ENCODE measurements at places on chromosomes 5 and 9.

DNA sequence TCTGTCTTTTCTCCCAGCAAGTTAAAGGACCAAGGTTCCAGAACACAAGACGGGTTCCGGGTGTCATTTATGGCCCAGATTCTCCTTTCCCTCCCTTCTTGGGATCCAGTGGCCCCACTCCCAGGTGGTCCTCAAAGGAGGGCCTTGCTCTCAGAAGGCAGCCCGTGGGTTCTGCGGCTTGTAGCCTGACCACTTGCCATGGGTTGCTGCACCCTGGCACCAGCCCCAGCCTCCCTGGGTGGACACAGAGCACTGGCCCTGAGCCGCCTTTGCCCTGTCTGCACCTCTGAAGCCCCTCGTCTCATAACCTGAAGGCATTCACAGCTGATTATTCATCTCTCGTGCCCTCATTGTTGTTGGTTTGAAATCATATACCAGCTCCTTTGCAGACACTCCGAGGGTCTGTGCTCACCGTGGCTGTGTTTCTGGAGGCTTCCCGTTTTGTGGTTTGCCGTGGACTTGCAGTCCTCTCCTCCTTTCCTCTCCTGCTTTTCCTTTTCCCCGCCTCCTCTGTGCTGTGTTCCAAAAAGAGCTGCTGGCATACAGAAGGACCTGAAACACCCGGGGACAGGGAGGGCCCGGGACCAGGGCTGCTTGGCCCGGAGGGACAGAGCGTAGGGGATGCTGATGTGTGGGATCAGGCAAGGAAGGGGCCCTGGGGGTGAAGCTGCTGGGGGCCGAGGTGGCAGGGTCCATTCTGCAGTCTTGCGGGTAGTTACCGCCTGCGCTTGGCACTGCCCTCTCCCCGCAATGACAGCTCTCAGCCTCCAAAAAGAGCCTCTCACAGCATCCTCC, 49.5 kb upstream of the FCN2 start:
- no peak for DNase-seq

- DNase-seq: no peak
Observed at GRCh38 chr9:95226921-95227320, 90.6 kb downstream of the FANCC start.

DNA sequence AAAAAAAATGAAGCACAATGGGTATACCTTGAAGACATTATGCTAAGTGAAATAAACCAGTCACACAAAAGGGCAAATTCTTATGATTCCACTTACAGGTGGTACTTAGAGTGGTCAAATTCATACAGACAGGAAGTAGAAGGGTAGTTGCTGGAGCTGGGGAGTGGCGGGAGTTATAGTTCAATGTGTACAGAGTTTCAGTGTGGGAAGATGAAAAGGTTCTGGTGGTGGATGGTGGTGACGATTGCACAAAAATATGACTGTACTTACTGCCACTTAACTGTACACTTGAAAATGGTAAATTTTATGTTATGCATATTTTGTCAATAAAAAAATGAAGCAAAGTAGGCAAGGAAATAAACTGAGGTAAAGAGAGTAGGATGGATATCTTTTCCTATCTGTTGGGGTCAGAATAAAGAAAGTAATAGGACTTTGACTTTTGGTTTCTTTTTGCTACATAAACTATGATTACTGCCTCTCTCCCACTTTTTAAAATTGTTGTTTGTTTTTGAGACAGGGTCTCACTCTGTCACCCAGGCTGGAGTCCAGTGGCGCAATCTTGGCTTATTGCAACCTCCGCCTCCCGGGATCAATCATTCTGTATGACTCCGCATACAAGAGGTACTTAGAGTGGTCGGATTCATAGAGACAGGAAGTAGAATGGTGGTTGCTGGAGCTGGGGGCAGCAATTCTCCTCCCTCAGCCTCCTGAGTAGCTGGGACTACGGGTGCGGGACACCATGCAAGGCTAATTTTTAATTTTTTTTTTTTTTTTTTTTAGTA, 4.0 kb upstream of the PSAT1 start:
- no peak for DNase-seq

DNA sequence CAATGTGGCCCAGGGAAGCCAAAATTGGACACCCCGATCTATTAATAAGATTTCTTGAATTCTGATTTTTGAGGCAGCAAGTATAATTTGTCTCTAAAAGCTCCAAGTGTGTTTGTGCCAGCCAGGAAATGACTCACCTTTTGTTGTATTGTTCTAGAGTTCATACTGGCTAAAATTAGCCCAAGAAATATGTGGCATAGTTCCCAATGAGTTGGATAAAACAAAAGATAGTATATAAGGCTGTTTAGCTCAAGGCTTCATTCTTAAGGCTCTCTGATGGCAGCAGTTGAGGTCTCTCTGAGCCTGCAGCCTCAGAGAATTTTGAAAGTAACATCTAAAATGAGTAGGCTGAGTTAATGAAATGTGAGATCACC, 21.6 kb downstream of the HMGXB3 start:
- DNase-seq: no peak

- DNase-seq: no peak
Observed at GRCh38 chr9:114433720-114434255, 46.0 kb upstream of the AKNA start.

DNA sequence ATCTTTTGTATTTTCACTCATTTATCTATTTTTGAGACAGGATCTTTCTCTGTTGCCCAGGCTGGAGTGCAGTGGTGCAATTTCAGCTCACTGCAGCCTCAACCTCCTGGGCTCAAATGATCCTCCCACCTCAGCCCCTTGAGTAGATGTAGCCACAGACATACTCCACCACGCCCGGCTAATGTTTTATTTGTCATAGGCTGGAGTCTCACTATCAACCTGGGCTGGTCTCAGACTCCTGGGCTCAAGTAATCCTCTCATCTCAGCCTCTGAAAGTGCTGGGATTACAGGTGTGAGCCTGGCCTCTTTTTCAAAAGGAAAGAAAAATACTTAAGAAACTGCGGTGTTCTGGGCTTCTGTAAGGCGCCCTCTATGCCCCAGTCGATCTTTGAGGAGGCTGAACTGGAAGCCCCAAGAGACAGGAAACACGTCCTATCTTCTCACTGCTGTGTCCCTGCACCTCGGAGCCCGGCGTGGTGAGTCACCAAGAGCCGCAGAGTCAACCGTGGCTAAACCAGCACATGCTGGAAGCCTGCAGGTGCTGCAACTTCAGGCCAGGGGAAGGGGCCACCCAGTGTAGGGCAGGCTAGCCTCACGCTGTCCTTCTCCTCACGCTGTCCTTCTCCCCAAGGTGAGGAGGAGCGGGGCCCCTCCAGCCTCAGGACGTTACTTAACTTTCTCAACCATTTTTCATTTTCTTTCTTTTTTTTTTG, 15.2 kb upstream of the LHX3 start:
- DNase-seq: no peak

- DNase-seq: no peak
Observed at GRCh38 chr5:6587171-6587570, 45.7 kb downstream of the NSUN2 start.

DNA sequence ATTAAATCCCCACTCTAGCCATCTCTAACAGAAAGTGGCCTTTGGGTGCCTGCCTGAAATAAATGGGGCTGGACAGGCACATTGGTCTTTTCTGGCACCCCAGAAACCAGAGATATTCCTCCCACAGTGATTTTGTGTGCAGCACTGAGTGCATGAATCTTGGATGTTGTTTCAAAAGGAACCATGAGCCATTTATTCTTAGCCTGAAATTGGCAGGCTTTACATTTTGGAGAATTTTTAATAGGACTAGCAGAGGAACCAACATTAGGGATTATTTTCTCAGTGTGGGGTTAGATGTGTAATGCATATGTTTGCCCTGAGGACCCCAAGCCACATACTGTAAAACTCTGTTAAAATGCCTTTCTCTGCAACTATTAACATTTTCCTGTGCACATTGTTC, 451.3 kb downstream of the NFIB start:
- DNase-seq: peak; percentile 68

DNA sequence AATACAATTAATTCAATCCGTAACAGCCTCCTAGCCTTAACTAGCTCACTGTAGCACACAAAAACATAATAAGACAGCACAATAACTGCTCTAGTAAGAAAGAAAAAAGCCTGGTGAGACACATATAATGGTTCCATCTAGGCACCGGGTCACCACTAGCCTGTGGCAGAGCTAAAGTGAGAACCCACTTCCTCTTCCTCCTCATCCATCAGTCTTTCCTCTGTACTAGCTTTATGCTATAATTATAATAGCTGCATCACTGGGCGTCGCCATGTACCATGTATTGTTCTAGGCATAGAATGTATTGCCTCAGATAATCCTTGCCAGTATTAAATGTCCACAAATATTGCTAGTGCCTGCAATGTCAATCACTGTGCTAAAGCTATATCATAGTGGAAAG, 23.1 kb downstream of the ADRB2 start:
- no peak for DNase-seq

DNA sequence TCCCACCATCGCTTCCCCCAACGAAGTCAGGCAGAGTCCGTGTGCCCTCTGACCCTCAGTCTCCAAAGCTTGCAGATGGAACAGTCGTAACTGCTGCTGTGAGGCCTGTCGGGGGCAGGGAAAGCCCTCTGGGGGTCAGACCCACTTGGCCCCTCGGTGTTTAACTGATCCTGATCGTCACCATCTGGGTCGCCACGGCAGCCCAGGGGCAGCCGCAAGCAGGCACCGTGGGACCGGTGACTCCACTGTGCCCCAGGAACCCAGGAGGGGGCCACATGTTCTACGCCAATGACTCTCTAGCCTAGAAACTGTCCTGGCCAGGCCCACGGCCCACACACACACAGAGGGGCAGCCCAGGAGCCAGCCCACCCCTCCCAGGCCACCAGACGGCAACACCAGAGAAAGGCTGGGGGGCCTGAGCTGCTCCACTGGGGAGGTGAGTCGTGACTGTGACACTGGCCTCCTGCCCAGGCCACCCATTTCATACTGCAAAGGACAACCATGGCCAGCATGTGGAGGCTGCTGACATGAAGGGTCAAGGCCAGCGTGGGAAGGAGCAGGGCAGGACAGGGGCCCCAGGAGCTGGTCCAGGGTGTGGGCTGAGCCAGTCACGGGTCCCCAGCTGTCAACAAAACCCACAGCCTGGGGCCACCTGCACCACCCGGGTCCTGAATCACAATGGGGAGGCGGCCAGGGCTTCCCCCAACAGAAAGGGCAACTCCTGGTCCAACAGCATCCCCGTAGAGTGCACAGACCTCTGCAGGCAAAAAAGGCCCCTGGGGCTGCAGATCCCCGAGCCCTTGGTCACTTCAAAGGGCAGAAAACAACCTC, 20.8 kb downstream of the VAV2 start:
- DNase-seq: no peak

DNA sequence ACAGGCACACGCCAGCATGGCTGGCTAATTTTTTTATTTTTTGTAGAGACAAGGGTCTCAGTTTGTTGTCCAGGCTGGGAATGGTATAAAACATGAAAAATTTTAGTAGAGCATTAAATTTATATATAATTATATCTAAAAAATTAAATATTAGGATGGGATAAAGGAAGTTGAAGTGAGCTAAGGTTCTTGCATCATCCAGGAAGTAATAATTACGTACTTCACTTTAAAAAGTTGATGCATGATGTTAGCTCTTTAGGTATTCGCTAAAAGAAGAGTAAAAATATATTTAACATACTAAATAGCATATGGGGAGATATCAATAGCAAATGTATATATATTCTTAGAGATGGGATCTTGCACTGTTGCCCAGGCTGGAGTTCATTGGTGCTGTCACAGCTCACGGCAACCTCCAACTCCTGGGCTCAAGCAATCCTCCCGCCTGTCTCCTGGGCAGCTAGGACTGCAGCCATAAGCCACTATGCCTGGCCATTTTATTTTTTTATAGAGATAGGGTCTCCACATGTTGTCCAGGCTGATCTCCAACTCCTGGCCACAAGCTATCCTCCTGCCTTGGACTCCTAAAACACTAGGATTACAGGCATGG, 12.3 kb downstream of the DCAF10 start:
- no peak for DNase-seq

GRCh38 chr9:21027295-21027694, 4.1 kb downstream of the HACD4 start:
- no peak for DNase-seq

GRCh38 chr9:110114859-110115201, 93.1 kb downstream of the C9orf152 start:
- no peak for DNase-seq

DNA sequence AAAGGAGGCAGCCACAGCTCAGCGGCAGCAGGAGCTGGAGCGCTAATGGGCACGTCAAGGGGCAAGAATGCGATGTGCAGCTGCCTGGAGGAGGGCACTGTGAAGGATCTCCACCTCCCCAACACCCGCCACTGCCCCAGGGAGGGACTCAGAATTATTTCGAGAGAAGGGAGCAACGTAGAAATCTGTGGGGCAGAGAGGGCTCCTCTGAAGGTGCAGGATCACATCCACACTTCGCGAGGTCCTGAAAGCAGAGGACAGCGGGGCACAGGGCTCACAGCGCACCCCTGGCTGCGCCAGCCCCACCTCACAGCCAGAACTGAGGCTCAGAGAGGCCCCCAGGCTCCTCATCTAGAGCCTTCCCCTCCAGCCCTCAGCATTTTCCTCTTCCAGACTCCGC, 7.9 kb downstream of the COL23A1 start:
- no peak for DNase-seq
